ENCODE measurements at places on chromosomes 6 and 20. TPM values are rescaled to one million over a fixed set of nuclear protein-coding genes. Genes with fewer than 3 reads are reported as not detected.

Gene CST7
- total RNA-seq: 0.37 TPM

Gene AGER
- 0.44 TPM for total RNA-seq

Gene CTAGE9
- not detected for total RNA-seq

Gene LTA
- not detected for total RNA-seq

Gene FAM209A
- total RNA-seq: not detected

Gene FAXC
- total RNA-seq: 1.2 TPM

Gene CYP24A1
- not detected for total RNA-seq

Gene GSTA3
- total RNA-seq: not detected

Gene C6orf15
- not detected for total RNA-seq

Gene SNX9
- total RNA-seq: 71.4 TPM

Gene PEX7
- total RNA-seq: 15.0 TPM

Gene BAK1
- 18.0 TPM for total RNA-seq

Gene BTBD3
- total RNA-seq: 20.9 TPM

Gene HS3ST5
- total RNA-seq: 2.0 TPM

Gene TFAP2B
- 0.33 TPM for total RNA-seq

Gene SLC22A16
- total RNA-seq: not detected

Gene C20orf141
- not detected for total RNA-seq

Gene KCNK16
- not detected for total RNA-seq

Gene SALL4
- 0.25 TPM for total RNA-seq

Gene IP6K3
- total RNA-seq: 0.22 TPM

Gene MYL9
- 7.2 TPM for total RNA-seq

Gene AVP
- not detected for total RNA-seq

Gene GSTA4
- 31.0 TPM for total RNA-seq

Gene THBS2
- 425 TPM for total RNA-seq

Gene COL19A1
- total RNA-seq: under 0.01 TPM

Gene SEMG1
- not detected for total RNA-seq

Gene NKX2-2
- total RNA-seq: not detected

Gene FNDC1
- under 0.01 TPM for total RNA-seq

Gene DDO
- total RNA-seq: 3.0 TPM

Gene PREP
- total RNA-seq: 16.3 TPM

Gene MACROD2
- 3.6 TPM for total RNA-seq

Gene MATN4
- total RNA-seq: 0.11 TPM

Gene KCNQ5
- 1.00 TPM for total RNA-seq

Gene OXT
- not detected for total RNA-seq

Gene LAMP5
- total RNA-seq: under 0.01 TPM

Gene DXO
- 17.1 TPM for total RNA-seq

Gene SLC2A10
- 49.7 TPM for total RNA-seq

Gene TSPO2
- total RNA-seq: not detected

Gene SMOC2
- total RNA-seq: not detected

Gene HLA-DQB2
- total RNA-seq: not detected

Gene VWA7
- 0.11 TPM for total RNA-seq

Gene DSP
- total RNA-seq: 0.33 TPM

Gene DYNLT2
- total RNA-seq: 1.5 TPM

Gene APOBEC2
- total RNA-seq: not detected

Gene DST
- total RNA-seq: 448 TPM

Gene FAM120B
- 15.3 TPM for total RNA-seq

Gene RIPOR3
- total RNA-seq: 15.6 TPM

Gene HSP90AB1
- total RNA-seq: 642 TPM

Gene DEFB119
- total RNA-seq: not detected

Gene BACH2
- total RNA-seq: 0.55 TPM

Gene CCDC170
- 1.6 TPM for total RNA-seq

Gene DACT2
- not detected for total RNA-seq

Gene MROH8
- 1.4 TPM for total RNA-seq

Gene KHDC1L
- not detected for total RNA-seq

Gene CD40
- total RNA-seq: 2.0 TPM

Gene RNF8
- 28.2 TPM for total RNA-seq
